ENCODE measurements at places on chromosomes 7 and 10. TPM values are rescaled to one million over a fixed set of nuclear protein-coding genes. Genes with fewer than 3 reads are reported as not detected.

Gene FGF8
- not detected for polyA plus RNA-seq

GRCh38 chr7:134723892-134724291, 55.5 kb upstream of the CALD1 start:
- no peak for DNase-seq

Gene SPDYE5
- polyA plus RNA-seq = 0.04 TPM

DNA sequence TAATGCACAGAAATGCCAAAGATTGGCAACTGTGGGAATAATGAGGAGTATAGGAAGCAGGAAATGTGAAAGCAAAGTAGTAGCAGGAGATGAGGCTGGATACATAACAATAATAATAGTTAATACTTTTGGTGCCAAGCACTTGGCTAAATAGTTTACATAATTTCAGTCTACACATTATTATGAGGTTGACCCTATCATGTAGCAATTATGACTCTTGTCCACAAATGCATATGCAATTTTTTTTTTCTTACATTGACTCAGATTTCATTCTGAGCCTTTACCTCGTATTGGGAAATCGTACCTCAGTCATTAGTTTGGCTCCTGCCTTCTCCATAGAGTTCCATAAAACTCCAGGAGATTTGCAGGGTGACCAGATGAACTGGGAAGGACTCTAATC, 219.9 kb downstream of the SUGCT start:
- DNase-seq = no peak

DNA sequence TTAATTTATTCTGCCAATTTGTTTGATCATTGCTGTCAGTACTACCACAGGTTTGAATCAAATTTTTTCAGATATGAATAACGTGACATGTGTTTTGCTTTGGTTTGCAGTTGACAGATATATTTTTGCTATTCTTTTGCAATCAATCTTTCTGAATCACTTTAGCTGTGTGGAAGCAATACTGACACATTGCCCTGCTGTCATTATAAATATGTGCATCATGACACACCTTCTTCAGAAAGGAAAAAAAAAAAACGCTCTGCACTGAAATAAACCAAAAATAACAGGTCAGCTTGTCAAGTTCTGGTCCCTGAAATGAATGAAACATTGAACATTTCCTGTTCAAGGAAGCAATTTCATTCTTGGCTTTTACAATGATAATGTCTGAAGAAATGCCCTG, 93.8 kb upstream of the FAM13C start:
- DNase-seq = no peak

DNA sequence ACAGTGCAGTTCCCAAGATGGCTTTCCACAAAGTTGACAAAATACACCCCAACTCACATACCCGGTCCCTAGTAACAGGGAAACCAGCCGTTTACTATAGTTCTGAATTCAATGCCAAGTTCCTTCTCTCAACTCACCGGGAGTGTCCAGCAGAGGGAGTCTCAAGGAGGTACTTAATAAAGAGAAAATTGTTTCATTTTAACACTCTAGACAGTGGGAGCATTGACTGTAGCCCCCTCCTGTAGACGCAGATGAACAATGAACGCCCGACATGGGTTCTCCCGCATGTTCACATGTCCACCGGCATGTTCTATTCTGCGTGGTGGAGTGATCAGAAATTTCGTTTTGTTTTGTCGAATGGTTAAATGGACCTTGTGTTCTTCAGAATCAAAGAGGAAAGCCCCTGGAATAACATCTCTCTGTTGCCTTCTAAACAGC, 1.9 kb downstream of the HIPK2 start:
- DNase-seq = no peak

GRCh38 chr7:149879271-149879743, 5.5 kb downstream of the ATP6V0E2 start:
- DNase-seq = no peak

DNA sequence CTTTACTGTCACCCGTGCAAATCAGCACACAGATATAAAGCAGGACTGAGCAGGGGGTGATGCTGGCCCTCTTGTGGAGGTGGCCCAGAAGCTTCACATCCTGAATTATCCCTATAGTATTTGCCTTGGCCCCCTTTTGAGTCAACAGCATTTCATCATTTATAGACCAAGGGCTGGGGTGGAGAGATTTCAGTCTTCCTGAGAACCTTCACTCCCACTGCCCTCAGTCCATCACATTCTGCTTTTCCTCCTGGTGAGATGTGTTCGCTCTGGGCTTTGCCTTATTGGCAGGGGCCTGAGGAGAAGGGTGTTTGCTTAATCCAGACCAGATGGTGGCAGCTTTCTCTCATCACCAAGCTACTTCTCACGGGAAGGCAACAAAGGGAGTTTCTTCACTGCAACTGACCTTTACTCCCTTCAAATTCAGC, 47.7 kb downstream of the NOC3L start:
- no peak for DNase-seq

Gene CCZ1B
- polyA plus RNA-seq = 24.6 TPM

Gene FGL2
- polyA plus RNA-seq = 0.01 TPM

DNA sequence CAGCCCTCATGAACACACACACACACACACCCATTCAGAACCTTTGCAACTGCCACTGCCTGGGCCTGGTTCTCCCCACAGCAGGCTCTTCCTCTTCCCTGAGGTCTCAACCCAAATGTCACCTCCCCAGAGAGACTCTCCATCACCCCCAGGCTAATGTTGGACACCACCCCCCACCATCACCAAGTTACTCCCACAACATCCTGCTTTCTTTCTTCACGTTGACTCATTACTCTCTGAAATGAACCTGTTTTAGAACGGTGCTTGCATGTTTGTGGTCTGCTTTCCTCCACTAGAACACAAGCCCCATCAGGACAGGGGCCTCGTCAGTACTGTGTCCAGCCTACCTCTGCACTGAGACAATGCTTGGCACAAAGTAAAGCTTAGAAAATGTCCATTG, 16.0 kb downstream of the AFAP1L2 start:
- DNase-seq = no peak

DNA sequence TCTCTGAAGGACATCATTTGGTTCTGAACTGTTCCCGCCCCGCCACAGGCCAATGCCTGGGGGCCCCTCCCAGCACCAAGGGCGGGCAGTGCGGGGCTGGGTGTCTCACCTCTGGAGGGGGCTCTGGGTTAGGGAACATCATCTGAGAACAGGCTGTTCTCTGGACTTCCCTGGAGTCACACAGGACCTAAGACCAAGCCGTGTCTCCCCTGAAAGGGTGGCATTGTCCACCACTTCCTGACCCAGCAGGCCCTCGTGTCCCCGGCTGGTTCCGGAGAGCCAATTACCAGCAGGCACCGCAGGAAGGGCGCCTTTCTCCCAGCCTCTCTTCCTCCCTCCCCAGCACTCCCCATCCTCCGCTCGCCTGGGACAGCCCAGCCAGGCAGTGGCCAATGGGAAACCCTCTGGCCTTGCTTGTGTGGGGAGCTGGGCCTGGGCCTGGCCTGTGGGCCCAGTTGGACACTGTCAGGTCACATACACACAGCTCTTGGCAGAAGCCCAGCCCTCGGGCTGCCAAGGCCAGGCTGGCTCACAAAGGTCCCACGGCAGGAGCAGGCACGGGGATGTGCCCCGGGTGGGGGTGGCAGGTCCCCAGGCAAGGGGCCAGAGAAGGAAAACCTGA, 119.5 kb downstream of the SPDYE5 start:
- no peak for DNase-seq

GRCh38 chr10:31033147-31033546, 1.5 kb upstream of the ZNF438 start:
- DNase-seq = no peak

Gene FBXO24
- 0.40 TPM for polyA plus RNA-seq

DNA sequence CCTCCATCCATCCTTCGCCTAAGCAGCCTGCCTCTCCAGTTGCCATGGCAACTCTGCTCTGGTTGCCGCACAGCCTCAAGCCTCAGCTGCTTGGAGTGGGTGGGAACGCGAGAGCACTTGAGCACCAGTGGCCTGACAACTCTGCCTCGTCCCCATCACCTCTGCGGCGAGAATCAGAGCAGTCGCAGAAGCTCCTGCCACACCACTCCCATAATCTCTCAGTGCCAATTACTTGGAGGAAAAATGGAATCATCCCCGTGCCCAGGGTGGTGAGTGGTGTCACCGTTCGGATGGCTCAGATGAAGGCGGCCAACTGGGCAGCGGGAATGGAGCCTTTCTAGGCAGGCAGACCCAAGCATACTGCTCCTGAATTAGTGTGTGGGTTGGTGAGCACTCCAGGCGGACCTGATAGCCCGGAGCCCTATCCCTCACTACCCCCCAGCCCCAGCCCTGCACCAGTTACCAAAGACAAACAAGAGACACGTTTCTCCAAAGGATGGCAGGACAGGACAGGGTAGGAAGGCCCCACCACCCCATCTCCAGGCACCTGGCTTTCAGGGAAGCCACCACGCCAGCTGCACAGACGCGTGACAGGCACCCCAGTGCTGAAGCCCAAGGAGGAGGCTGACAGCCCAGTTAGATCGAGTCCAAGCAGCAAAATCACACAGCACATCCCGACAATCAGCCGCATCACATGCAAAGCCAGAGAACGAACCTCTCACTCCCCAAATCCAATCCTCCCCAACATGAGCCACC, 335.4 kb downstream of the PTPRN2 start:
- DNase-seq = no peak

Gene FGFBP3
- polyA plus RNA-seq = 0.11 TPM

DNA sequence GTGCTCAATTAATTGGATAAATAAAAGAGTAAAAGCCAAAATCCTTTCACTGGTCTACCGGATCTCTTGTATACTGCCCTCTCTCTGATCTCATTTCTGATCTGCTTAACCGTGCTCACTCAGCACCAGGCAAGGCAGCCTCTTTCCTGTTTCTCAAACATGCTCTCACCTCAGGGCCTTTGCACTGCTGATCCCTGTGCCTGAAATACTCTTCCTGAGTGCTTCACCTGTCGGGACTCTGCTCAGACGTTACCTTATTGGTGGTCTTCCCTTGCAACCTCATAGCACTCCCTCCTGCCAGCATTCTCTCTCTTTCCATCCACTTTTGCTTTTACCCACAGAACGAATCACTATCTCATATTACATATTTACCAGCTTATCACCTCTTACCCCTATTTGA, 55.6 kb downstream of the NPY start:
- DNase-seq = no peak

DNA sequence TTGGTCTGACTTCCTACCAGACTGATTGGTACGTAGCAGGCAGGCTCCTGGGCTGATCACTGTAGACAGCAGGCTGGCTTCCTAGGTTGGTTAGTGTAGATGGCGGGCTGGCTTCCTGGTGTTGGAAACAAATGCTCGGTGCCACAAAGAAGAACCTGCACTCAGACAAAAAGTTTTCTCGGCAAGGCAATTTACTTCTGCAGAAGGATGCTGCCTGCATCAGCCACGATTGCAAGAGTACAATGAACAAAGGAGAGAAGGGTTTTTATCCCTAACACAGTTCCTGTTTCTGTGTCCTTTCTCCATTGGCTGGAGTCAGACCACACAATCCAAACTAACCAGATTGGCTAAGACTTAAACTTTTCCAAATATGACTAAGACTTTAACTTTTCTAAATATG, 123.6 kb upstream of the PPP2R2D start:
- no peak for DNase-seq

Gene SEMA3C
- polyA plus RNA-seq = 64.1 TPM

GRCh38 chr7:45035893-45036292, 35.9 kb downstream of the CCM2 start:
- DNase-seq = no peak

GRCh38 chr7:42193471-42194129, 43.4 kb downstream of the GLI3 start:
- DNase-seq = no peak

Gene ZNF804B
- not detected for polyA plus RNA-seq

- no peak for DNase-seq
These were observed 95.6 kb downstream of the GRB10 start for GRCh38 chr7:50687096-50687495.

- DNase-seq = peak; percentile 99
These were observed 107.2 kb upstream of the LYZL2 start for GRCh38 chr10:30736685-30737232.

DNA sequence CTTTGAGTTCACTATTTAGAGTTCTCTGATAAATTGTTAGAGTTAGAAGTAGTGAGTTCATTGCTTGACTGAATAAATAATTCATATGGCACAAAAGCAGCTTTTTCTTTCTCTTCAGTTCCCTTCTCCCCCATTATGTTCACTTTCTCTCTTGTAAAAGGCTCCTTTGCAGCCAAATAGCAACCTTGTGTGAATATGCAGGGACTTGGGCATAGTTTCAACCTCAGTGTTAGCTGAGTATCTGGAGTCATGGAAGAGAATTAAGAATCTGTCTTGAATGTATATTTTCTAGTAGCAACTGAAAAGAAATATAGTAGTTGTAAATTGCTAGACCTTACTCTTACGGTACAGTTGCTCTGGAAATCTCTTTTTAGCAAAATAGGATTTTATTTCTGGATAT, 31.9 kb downstream of the ZEB1 start:
- no peak for DNase-seq

- no peak for DNase-seq
These were observed 5.7 kb downstream of the HUS1 start for GRCh38 chr7:47973739-47974138.

DNA sequence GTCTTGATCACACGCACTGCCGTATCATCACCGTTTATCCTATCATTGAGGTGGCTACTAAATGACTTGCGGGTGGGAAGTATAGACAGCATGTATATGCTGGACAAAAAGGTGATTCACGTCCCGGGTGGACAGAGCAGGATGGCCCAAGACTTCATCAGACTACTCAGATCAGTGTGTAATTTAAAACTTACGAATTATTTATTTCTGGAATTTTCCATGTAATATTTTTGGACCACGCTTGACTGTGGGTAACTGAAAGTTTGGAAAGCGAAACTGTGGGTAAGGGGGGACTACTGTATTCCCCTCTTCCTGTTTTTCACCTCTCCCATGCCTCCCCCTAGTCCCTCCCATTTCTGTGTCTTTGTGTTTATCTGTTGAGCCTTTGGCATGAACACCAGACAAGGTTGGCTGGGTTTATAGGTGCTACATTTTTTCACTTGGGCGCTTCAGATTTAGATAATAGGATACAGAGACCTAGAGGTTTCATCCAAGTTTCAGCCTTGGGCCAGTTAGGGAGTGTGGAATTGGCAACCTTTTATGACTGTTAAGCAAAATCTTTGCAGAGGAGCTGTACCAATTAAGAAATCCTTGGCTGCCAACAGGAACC, 55.8 kb downstream of the RBM20 start:
- DNase-seq = no peak

GRCh38 chr10:12667052-12667451, 317.7 kb downstream of the CAMK1D start:
- DNase-seq = no peak
